ENCODE measurements at places on chromosomes 3 and 15. TPM values are rescaled to one million over a fixed set of nuclear protein-coding genes. Genes with fewer than 3 reads are reported as not detected.

The CIAO2A gene
- total RNA-seq: 94.3 TPM

The VGLL3 gene
- 6.8 TPM for total RNA-seq

The EXD1 gene
- not detected for total RNA-seq

The MDFIC2 gene
- total RNA-seq: not detected

The HYAL1 gene
- 1.8 TPM for total RNA-seq

The GP9 gene
- total RNA-seq: not detected

- DNase-seq: no peak
Observed at GRCh38 chr3:122903171-122903570, 108.3 kb downstream of the SLC49A4 start.

- no peak for DNase-seq
Observed at GRCh38 chr15:31393444-31394091, 66.9 kb downstream of the KLF13 start.

DNA sequence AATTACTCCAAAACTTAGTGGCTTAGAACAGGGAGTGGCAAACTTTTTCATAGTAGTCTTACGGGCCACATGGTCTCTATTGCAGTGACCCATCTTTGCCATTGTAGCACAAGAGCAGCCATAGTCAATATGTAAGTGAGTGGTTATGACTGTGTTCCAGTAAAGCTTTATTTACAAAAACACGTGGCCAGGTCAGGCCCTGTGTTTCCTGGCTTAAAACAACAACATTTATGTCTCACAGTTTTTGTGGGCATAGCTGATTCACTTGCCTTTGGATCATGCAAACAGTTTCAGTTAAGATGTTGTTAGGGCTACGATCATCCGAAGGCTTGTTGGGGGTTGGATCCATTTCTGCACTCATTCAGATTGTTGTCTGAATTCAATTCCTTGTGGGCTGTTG, 103.8 kb downstream of the CHCHD6 start:
- no peak for DNase-seq

DNA sequence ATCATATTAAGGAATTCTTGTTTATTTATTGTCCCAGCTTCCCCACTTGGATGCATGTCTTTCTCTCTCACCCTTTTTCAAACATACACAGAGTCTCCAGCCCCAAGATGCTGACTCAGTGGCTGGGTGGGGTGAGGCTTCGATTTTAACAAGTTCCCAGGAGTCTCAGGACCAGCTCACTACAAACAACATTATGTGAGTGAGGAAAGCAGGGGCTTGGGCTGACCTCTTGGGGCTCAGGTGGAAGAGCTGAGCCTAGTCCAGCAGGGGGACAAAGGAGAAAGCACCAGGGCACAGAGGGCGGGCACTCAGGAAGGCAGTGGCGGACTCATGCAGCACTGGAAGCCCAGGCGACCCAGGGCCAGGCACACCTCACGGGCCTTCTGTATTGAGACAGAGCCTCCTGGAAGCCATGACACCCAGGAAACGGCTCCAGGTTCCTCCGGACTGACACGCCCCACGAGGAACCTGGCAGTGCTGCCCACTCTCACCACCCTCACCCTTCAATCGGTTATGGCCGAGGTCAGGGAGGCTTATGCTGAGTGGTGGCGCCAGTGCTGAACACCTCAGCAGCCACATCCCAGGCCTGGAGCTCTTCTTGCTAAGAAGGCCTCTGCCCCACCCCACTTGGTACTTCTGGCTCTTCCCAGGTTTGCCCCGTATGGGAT, 97.4 kb downstream of the LRIG1 start:
- DNase-seq: no peak

DNA sequence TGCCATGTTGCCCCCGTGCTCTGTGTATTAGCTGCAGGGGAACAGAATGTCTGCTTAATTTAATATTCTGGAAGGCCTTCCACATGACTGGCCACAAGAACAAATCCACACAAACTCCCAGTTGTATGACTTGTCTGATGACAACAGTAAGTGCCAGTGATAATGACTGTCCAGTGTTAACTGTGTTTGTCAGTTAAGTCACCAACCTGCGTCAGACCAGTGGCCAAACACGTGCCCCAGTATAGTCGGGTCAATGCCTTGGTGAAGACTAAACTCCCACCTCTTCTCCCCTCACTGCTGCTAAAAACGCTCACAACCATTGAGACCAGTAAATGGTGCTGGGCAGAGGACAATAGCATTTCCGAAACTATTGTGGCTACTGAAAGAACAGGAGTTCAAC, 9.8 kb upstream of the ATP13A5 start:
- no peak for DNase-seq

GRCh38 chr3:179179979-179180759, 32.0 kb downstream of the PIK3CA start:
- DNase-seq: no peak

DNA sequence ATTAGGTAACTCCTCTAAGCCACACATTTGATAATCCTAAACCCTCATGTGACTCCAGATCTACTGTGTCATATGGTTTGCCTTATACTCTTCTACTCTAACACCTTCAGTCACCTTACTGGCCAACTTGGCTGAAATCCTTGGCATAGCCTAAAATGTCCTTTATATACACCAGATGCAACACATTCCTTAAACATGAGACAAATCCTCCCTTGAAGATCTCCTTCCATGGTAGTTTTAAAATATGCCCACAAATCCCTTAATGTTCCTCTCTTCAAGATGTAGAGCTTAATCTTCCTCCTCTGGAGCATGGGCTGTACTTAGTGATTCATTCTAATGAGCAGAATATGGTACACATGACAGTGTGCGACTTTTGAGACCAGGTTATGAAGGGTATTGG, 238.9 kb downstream of the SUCLG2 start:
- no peak for DNase-seq

GRCh38 chr3:71690341-71690841, 34.8 kb downstream of the EIF4E3 start:
- DNase-seq: no peak

- DNase-seq: peak; percentile 28
Observed at GRCh38 chr3:177483182-177483967, 286.1 kb upstream of the TBL1XR1 start.

DNA sequence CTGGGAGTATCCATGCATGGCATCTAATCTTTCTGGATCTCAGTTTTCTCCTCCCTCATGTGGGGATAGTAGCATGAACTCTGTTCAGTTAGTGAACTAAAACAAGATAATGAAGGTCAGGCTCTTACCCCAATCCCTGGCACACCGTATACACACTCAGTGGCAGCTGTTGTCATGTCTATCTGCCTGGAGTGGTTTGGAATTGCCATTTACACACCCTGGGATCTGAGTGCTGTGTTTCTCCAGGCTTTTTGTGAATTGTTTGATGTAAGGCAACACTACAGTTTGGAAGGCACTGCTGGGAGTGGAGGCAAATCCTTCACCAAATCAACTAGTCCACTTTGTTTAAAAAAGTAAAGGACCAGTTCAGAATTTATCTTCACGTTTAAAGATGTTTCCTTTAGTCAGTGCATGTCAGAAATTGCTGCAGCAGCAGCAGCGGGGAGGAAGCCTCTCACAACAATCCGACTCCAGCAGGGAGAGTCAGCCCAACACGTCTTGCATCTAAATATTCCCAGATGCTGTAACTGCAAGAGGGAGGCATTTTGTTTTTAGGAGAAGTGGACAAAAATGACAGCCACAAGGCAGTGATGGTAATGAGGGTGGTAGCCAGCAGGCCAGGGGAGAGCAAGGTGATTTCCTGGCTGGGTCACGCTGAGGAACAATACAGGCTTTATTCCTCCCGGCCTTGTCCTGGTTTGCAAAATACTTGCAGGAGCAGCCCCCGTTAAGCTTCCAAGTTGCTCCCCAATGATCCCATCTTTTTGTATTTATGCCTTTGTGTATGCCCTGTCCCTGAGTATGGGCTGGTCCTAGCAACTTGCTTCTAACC, 128.5 kb upstream of the LRIG1 start:
- DNase-seq: no peak

DNA sequence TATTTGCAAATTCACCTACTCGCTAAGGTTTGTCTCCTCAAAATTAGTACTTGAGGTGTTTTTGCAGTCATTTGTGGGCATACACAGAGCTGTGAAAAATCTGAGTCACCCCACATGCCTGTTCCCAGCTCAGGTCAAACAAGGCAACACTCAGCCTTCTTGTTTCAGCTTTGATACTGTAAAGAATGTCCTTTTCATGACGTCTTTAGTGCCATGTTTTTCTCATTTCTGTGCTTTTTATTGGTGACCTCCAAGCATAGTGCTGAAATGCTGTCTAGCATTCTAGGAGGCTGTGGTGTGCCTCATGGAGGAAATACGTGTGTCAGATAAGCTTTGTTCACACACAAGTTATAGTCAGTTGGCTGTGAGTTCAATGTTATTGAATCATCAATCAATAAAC, 8.8 kb downstream of the CAPN3 start:
- DNase-seq: no peak

DNA sequence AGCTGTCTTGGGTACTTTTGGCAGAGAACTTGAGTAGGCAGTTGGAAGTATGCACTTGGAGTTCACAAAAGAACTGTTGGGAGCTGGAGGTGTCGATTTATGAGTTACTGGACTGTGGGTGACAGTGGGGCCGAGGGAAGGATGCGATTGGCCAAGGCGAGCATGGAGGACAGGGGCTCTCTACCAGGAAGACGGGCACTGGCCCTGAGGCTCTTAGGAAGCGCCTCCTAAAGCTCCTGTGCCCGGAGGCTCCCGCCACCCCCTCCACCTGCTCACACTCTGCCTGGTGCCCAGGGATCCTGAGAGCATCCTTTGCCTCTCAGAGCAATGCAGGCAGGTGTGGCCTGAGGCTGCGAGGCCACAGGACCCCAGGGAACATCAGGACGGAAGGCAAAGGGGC, 69.0 kb downstream of the CRTC3 start:
- DNase-seq: no peak

DNA sequence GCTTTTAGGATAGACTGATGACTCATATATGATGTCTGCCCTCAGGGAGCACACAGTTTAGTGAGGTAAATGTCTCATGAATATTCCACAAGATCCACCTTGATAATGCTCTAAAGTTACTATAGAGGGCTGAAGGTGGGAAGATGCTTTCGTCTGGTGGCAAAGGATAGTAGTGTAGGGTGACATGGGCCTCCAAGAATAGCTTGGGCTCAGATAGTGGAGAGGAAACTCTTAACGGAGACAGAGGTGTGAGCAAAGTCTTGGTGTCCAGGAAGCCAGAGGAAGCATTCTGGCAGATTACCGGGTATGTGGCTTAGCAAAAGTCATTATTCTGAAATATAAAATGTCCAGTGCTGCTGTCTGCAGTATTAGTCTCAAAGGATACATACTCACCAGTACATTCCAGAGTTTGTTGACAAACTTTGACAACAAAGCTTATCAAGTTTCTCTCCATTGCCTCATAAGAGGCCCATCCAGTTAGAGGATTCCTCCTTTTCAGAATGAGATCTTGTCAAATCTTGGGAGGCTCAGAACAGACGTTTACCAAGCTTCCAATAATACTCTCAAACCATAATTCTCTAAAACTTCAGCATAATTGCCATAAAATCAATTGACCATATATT, 316.7 kb downstream of the LPP start:
- no peak for DNase-seq

- DNase-seq: peak; percentile 50
Observed at GRCh38 chr3:182795389-182795782, 2.1 kb downstream of the ATP11B start.

DNA sequence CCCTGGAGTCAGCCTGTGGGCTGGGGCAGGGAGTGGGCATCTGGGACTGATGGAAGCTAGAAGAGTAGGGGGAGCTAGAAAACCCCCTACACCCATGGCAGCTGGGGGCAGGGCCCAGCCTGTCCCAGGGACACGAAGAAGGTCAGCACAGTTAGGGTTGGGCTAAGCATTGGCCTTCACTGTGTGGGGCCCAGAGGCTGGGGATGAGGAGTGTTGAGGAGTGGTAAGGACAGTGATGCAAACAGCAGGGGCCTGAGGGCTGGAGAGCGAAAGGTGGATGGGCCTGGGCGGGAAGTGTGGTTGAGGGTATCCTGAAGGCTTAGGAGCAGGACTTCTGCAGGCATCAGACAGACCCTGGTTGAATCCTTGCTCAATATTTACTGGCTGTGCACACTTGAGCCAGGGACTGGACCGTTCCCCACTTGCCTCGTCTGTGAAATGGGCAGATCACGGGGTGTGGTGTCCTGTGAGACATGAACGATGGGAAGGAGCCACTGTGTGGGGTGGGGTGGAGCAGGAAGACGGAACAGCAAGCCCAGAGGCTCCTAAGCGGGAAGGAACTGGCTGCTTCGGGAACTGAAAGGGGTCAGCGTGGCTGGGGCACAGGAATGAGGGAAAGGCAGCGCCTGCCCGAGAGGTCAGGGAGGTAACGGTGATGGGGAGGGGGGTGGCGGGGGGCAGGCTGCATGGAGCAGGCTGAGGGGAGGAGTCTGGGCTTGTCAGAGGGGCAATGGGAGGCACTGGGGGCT, 7.3 kb downstream of the PRKCD start:
- DNase-seq: no peak

- no peak for DNase-seq
Observed at GRCh38 chr3:63896332-63897030, 15.7 kb downstream of the SCAANT1 start.
